ENCODE measurements at places on chromosomes 12 and 14.

- no peak for DNase-seq
Observed at GRCh38 chr12:22361785-22362184, 27.3 kb upstream of the ST8SIA1 start.

- peak; percentile 67 for DNase-seq
Observed at GRCh38 chr12:114864837-114865551, 181.0 kb upstream of the TBX3 start.

- peak; percentile 48 for DNase-seq
Observed at GRCh38 chr14:99758121-99758821, 34.9 kb upstream of the EML1 start.

DNA sequence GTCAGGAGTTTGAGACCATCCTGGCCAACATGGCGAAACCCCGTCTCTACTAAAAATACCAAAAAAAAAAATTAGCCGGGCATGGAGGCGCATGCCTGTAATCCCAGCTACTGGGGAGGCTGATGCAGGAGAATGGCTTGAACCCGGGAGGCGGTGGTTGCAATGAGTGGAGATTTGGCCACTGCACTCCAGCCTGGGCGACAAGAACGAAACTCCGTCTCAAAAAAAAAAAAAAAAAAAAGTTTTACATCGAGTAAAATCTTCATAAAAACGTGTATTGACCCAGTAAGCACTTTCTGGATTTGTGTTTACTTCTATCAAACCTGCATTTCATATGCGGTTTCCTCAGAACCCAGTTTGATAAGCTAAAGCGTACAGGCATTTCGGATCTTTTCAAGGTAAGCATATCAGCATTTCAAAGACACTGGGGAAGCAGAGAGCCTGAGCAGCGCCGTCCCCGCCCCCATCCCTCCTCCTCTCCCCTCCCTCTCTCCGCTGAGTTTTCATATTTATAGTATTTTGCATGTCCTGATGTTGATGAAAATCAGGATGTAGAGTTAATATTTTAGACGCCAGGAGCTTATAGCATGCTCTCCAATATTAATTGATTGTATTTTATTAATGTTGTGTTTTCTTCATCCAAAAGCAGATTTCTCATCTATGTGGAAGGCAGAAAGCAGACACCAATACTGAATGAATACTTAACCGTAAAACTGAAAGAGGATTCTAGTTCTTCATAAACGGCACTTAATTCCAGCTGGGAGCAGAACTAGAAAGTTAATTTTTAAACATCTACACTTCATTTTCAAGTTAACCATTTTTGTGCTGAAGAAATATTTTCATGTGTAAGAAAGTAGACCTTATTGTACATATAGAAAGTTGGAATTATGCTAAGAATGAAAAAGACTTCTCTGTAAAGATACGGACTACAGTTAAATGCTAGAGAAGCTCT is 9.2 kb upstream of the HIP1R start:
- peak; percentile 47 for DNase-seq

DNA sequence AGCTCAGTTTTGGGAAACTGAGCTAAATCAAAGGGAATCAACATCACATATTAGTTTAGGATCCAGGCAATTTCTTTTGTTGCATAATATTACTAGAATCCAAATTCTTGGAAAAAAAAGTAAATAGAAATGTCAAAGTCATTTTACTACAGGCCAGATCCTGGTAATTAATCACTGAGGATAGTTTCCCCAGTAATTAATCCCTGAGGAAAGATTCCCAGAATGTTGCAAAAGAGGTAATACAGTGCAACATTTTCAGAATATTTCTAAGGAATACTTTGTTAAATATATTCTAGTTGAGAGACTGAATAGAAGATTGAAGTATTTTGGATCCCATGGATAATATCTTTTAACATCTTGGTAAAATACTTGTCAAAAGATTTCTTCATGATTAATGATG is 207.0 kb upstream of the GARIN2 start:
- no peak for DNase-seq

- no peak for DNase-seq
Observed at GRCh38 chr14:71139294-71139946, 232.2 kb downstream of the PCNX1 start.

DNA sequence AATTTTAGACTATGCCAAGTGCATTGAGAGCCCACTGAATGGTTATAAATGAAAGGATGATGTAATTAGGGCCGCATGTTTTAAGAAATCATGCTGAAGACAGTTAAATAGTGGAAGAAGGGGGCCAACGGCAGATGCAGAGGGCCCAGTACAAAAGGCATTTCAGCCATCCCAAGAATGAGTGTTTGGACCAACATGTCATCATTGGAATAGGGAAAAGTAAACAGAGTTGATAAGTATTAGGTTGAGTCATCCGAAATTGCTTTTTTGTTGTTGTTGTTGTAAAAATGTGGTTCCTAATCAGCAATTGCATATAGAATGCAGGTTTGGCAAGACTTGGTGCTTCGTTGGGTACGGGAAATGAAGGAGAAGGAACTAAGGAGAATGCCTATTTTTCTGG is 29.5 kb downstream of the BMP4 start:
- DNase-seq, result no peak

DNA sequence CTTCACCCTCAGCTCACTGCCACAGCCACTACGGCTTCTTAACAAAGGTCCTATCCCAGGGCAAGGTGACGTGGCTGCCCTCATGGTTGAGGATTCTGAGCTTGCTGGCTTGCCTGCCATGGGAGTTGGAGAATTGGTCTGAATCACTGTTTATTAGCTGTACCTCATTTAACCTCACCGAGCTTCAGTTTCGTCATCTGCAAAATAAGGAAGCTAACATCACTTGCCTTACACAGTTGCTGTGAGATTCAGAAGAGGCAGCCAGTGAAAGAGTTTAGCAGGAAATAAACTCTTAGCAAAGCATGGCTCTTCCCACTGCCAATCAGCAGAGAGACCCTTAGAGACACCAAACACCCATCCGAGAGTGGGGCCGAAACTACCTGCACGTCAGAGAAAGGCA is 90.1 kb upstream of the KCNA1 start:
- DNase-seq, result no peak

- no peak for DNase-seq
Observed at GRCh38 chr12:94963649-94964048, 39.8 kb downstream of the NDUFA12 start.

DNA sequence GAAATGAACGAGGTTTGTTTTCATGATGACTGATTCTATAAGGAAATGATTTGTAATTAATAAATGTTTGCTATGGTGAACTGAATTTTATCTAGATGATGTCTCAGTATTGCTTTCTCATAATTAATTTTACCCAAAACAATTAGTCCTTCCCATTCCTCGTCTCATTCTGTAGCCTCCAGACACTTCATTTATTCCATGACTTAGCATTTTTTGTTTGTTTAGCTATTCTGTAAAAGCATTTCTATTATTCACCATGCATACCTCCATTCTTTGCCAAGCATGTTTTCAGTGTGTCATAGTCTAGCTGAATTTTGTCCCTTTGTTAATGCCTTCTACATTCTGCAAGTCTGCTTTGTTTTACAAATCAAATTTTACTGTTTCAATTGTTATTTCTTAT is 137.4 kb upstream of the RPL10L start:
- DNase-seq, result no peak

GRCh38 chr14:49972823-49973222 is 79.9 kb downstream of the ARF6 start:
- peak; percentile 70 for DNase-seq

GRCh38 chr12:129312048-129312447 is 458.8 kb downstream of the GLT1D1 start:
- no peak for DNase-seq

DNA sequence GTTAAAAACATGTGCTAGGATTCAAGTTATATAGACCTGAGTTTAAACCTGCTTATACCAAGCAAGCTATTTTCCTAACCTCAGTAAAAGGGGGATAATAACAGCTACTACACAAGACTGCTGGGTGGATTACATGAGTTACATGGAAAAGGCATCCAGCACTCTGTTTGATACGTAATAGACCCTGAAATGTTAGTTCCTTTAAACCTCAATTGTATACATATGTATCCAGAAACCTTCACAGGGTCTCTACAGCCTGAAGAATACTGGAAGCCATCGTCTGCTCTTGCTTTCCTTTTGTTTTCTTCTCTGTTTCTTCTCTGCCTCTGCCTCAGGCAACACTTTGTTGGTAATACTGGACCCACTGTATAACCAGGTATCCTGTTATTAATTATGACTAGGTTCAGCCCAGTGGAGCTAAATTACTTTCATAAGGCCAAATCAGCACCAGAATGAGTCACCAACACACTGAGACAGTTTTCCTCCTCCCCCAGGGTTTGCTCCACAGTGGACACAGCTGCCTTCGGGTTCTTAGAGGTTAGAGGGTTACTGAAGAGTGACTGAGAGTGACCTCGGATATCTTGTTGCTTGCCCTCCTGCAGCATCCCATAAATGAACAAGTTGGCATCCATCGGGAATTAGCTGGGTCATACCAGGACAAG is 127.1 kb downstream of the CAPZA3 start:
- no peak for DNase-seq

- DNase-seq, result no peak
Observed at GRCh38 chr14:68111853-68112270, 292.3 kb downstream of the RAD51B start.

DNA sequence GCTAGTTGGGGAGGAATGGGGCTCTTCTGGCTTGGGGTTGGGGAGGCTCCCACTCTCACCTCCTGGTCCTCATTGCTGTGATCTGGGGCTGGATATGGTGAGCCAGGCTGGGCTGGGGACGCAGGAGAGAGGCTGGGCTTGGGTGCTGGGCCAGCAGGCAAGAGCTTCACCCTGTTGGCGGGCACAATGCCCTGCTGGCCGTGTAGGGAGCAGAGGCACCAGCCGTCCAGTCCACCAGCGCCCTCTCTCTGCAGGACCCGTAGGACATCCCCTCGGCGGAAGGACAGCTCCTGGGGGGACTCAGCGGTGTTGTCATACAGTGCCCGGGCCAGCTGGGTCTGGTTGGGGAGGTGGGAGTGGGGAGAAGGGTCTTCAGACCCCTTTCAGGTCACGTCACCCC is 4.5 kb downstream of the EFS start:
- DNase-seq, result no peak

DNA sequence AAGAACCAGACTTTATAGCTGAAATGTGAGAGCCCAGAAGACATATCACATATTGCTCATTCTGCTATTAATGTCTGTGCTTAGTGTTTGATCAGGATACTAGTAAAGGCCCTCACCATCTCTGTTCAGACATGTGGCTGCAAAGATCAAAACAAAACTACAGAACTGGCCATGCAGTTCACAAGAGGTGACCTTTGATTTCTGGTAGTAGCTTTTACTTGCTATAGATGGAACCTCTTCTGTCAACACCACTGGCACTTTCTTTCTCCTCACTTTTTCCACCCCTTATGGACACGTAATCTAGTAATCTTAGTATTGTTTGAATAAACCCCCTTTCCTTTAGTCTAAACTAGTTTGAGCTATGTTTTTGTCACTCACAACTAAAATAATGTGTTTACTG is 214.8 kb downstream of the EPS8 start:
- no peak for DNase-seq

DNA sequence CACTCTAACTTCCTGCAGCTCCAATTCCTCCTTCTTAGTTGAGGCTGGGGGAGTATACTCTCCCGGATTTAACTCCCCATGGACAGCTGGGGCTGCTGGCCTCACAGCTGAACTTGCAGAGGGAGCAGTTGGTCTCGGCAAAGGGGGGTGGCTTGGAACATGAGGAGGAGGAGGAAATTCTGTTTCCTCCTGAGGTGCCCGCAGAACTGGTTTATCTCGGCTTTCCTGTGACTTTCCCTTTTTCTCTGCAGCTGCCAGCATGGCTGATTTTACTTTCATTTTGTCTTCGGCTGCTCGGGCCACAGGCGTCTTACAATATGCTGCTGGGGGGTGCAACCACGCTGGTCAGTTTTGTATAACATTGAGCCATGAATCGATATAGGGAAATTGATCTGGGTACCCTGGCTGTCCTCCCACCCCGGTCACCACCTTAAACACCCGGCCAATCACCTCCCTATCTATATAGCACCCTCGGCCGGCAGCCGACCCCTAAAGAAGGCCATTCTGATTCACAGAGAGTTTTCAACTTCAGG is 1317.6 kb downstream of the TMEM121 start:
- DNase-seq, result no peak

DNA sequence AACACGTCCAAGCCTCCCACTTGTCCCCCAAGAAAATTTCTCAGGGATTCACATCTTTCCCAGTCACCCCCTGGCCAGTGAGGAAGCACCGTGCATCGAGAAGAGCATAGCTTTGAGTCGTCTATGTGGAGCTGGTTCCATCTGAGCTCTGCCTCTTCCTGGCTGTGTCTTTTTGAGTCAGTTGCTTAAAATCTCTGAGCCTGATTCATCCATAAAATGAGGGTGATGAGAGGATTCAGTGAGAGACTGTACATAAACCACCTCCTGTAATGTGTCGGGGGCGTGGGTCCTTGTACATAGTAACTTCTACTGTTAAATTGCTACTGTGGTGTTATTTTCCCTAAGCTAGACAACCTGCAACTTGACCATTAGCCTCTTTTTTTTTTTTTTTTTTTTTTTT is 13.8 kb downstream of the CD9 start:
- DNase-seq, result no peak

DNA sequence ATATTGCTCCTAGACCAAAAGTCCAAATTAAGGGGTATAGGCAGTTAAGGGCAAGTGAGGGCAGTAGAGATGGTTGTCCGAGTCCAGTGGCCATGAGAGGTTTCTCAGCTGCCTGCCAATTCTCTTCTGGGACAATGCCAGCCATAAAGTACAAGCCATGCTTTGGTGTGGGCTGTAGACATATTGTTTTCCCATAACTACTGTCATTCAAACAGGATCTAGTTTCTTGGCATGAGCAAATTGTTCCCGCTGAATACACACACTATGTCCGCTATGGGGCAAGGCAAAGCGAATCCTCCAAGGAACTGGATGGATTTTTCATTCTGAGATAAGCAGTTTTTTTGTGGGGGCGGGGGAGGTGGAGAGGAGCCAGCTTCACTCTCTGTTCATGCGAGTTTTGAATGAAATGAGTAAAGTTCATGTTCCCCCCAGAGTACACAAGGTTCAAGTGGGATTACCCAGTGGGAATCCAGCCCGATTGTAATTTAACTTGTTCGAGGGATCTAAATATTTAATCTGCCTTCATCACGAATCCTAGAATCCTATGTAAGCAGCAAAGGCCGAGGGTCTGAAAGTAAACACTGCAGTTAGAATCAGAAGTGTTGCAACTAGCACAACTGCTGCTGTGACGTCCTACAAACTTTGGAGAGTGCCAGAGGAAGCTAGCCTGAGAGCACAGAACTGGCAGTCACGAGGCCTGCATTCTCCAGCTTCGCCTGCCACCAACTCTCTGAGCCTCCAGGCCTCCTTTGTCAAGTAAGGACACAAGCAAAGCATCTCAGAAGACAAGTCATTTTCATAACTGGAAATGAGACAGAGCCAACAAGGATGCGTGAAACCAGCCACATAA is 137.0 kb downstream of the CRADD start:
- peak; percentile 98 for DNase-seq

DNA sequence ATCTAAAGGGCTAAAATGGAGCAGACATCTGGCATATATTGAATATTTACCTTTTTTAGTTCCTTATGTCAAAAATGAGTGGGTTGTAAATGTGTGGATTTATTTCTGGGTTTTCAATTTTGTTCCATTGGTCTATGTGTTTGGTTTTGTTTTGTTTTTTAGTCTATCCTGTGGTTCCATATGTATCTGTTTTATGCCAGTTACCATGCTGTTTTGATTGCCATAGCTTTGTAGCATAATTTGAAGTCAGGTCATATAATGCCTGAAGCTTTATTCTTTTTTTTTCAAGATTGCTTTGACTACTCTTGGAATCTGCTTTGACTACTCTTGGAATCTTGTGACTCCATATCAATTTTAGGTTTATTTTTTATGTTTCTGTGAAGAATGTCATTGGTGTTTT is 133.2 kb downstream of the MIPOL1 start:
- DNase-seq, result no peak
